Large intestine (tissue), 12 donors: ENCODE measurements at places on chromosomes 7 and 10.

- DNase-seq: peak; percentile 11
These were observed 10.9 kb upstream of the PTN start for GRCh38 chr7:137354396-137354795.

DNA sequence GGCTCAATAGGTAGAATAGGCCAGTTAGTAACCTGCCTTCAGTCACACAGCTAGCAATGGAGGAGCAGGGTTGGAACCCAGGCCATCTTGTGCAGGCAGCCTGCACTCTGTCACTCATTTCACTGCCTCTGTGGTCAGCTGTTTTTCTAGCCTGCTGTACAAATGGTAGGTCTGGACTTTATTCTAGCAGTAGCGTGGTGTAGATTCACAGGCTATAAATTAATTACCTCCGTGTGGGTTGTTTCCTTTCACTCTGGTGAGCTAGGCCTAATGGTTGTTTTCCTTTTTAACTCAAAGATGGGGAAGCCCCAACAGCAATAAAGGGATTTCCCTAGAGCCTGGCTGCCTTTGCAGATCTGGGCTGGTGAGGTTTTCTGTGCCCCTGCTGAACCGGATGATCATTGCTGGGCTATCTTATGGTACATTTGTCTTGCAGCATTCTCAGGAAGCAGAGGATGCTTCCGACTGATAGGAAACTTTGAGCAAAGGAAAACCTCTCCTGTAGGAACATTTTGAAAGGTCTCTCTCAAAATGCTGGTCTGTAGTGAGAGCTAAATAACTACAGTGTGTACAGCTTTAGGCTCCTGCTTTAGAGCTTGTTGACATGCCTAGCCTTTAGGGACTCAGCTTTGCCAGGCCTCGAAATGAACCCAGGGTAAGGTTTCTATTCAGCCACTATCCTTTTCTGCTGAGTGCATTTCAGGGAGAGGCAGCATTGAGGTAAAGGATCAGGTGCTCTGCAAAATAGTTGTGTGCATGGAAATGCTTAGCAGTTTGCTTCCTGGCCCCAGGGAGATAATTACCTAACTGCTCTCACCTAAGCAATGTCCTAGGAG lies 157.4 kb downstream of the ST7 start:
- peak; percentile 56 for DNase-seq

GRCh38 chr10:96840841-96841518 lies 8.9 kb downstream of the LCOR start:
- DNase-seq: peak; percentile 29

GRCh38 chr7:54398863-54399262 lies 143.3 kb upstream of the VSTM2A start:
- no peak for DNase-seq

- DNase-seq: no peak
These were observed 57.4 kb downstream of the CDK6 start for GRCh38 chr7:92778972-92779371.

DNA sequence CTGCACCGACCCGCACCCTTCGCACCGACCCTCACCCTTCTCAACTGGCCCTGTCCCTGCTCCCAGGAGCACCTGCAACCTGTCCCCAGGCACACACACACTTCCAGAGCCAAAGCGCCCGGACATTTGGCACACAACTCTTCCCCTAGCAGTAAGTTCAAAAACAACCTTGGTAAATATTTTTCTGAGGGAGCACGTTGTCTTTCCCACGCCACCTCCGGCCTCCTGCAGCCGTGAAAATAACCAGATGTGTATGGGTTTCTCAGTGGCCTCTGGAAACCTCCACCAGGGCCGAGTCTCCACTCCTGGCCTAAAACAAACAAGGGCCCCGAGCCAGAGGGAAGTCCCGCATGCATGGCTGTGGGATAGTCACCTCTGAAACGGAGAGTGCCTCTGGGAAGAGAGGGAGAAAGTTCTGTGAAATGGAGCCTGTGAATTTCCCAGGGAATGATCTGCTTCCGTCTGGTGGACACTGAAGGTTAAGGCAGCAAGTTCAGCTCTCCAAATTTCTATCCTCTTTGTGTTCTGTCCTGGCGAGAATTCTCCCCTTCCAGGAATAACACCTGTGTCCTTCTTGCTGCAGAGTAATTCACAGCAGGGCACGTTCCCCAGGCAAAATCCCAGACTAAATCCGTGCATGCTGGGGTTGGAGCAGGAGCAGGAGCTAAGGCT lies 15.8 kb downstream of the PODXL start:
- DNase-seq: no peak

GRCh38 chr10:51459476-51459875 lies 239.9 kb downstream of the CSTF2T start:
- DNase-seq: no peak

DNA sequence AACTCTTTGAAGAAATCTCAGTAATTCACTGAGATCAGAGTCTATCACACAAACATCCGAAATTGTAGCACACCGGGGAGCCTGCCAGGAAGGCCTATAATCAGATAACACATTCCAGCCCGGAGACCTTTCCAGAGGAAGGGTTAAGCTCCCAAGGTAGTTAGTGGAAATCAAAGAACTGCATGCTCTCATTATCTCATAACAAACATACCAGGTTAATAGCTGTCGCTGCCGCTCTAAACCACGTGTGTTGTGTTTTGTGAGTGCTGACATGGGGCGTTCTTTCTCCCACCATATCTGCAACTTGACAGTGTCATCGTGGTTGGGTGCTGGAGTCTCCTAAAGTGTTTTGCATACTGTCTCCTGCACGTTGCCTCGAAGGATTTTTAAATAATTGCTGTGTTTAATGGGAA lies 120.7 kb upstream of the CARD11 start:
- peak; percentile 49 for DNase-seq

GRCh38 chr7:1865571-1866255 lies 195.6 kb downstream of the ELFN1 start:
- no peak for DNase-seq

- no peak for DNase-seq
These were observed 34.5 kb downstream of the SNX10 start for GRCh38 chr7:26326211-26326610.

DNA sequence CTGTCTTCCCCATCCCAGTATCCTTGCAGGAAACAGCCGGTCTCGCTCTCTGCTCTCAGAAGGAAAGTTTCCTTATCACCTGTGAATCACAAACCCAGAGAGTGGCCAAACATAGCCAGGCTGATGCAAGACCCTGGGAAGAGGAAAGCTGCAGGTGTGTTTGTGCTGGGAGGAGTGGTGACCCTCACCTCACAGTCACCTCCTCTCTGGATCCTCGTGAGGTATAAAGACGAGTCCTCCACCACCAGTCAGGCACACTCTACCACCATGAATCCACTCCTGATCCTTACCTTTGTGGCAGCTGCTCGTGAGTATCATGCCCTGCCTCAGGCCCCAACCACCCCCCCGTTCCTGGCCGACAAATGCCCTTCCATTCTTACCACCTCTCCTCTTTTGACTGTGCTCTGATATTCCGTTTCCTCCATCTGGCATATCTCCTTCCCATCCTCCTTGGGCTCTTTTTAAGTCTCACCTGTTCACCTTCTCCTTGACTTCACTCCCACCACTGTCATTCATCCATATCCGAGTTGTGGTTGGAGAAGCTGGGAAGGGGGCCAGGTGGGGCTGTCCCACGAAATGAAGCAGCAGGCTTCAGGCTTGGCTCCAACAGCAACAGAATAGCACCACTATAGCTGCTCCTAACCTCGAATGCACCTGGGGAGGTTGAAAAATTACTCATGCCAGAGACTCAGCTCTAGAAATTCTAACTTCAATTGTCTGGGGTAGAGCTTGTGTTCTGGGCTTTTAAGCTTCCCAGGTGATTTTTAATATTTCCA lies at the start of gene PRSS1:
Gene PRSS1 (plus strand): TSS at position 255 of the 776 bp plus-strand sequence. CDS start 13 bp downstream, at position 268.
- DNase-seq: no peak

DNA sequence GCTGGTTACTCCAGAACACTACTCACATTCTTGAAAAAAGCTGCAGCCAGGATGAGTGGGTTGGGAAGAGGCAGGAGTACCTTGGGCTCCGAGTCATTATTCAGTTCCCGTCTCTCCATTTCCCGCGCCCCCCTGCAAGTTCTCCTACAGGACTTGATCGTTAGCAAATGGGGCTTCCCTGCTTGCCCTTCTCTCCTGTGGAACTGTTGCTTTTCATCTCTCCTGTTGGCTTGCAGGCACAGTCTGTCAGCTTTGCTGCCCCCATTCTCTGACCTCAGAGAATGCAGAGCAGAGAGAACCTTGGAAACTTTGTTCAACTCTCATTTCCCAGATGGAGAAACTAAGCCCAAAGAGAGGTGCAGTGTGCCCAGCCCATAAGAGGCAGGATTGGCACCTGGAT lies 35.6 kb upstream of the LRRC4 start:
- no peak for DNase-seq

DNA sequence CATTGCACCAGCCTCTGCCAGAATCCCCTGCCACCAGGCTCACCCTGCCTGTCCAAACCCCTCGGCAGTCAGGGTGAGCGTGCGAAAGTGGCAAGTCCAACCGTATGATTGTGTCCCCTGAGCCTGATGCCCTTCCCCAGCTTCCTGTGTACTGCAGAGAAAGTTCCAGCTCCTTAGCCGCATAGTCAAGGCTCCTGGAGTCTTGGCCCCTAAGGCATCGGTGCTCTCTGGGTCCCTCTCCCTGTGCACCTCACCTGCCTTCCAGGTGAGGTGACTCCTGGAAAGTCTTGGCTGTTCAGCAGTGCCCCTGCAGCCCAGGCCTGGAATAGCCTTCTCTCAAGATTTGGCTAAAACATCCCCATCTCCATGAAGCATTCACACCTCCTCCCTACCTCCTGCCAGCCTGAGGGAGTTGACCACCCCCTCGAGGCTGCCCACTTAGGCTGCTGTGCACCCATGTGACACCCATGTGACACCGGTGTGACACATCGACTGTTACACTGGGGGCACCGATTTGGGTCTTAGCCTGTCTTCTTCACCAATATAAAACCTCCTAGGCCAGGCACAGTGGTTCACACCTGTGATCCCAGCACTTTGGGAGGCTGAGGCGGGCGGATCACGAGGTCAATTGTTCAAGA lies 56.1 kb upstream of the ELN start:
- DNase-seq: no peak

DNA sequence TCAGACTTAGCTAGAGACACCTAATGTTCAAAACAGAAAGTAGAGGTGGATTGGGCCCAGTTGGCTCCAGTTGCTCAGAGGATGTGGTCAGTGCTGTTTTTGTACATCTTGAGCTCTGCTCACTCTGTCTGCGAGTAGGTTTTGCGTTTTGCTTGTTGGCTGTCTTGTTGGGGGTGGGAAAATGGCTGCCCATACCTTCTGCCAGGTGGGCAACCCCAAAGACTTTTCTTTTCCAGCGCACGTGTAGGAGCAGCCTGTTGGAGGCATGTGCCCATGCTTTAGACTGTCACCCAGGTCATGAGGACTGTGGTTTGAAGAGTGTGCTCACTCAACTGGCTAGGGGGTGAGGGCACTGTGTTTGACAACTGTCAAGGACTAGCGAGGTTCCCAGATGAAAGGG lies 73.9 kb downstream of the KAT6B start:
- no peak for DNase-seq

GRCh38 chr10:25112016-25112415 lies 62.8 kb upstream of the GPR158 start:
- DNase-seq: no peak

DNA sequence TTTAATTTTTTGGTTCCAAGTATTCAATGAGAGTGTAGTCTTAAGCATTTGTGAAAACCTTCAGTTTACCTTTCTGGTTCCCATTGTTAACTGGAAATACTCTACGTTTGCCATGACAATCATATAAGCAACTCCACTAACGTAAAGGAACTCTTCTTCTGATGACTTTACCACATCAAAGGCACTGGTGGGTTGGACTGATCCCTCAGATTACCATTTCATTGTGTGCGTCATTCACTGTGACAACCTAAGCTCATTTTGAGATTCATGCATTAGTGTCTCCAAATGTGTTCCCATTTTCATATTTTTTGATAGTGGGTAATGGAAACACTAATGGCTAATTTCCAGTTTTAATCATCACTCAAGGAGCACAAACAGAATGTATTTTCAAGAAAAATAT lies 119.9 kb upstream of the COL1A2 start:
- DNase-seq: no peak

GRCh38 chr10:107692072-107692471 lies 527.6 kb upstream of the SORCS1 start:
- no peak for DNase-seq

- DNase-seq: no peak
These were observed 46.6 kb downstream of the LRRN3 start for GRCh38 chr7:111137296-111138192.

DNA sequence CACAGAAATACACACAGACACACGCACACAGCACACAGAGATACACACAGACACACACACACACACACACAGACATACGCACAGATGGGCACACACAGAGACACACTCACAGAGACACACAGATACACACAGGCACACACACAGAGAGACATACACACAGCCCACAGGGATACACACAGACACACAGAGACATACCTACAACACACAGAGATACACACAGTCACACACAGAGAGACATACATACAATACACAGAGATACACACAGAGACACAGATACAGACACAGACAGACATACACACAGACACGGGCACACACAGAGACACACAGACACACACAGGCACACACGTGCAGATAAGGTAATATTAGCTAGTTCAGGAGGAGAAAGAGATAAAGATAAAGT lies 76.9 kb downstream of the EGFR start:
- DNase-seq: no peak

DNA sequence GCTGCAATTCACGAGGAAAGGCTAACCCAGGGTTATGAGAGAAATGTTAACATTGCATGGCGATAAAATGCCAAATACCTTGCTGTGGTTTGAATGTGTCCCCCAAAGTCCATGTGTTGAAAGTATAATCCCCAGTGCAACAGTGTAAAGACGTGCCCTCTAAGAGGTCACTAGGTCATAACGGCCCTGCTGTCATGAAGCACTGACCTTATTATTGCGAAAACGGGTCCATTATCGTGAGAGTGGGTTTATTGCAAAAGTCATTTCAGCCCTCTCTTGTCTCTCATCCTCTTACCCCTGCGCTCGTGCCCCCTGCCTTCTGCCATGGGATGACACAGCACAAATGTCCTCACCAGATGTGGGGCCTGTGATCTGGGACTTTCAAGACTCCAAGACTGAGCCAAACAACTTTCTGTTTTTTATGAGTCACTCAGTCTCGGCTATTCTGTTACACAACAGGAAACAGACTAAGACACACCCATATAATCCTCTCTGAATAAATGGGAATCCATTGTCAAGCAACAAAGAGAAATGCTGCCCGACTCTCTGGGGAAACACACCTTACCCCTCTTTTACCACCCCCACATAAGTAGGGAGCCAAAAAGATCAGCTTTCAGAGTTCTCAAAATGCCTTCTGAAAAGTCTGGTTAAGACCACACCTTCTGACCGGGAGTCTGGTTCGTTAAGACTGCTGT lies 73.1 kb upstream of the UCN3 start:
- peak; percentile 67 for DNase-seq

DNA sequence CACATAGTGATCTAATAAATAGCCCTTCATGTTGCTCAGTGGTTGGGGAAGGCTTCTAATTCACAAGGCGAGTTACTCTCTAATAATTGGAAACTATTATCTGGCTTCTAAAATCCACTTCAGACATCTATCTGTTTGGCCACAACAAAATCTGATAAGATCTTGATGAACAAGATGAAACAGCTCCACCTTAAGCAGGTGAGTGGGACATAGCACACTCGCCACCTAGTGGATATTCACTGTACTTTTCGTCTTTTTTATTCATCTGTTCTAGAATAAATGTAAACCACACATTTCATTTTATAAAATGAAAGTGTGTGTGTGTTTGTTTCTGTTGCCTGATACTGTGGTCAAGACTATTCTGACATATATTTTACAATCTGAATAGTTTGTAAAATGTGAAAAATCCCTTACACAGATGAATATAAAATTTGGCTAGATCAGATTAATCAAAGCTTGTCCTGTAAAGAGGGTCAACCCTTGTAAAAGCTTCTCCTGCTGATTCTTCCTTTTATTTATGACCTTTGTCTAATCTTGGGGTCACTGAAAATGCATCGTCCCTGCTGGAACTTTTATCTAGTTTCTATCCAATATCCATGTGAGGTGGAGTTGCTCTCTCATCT lies 26.5 kb upstream of the CNTNAP2 start:
- peak; percentile 2 for DNase-seq
